A549 treated with RU486 at 1 μM for 4 hours (cell line): ENCODE measurements at places on chromosomes 16 and 17. TPM values are rescaled to one million over a fixed set of nuclear protein-coding genes. Genes with fewer than 3 reads are reported as not detected.

The UMOD gene
- not detected in 5 replicates for total RNA-seq

The EMP2 gene
- total RNA-seq: 17.1 to 24.8 TPM (median 23.1 TPM) in 5 replicates

The MPP2 gene
- total RNA-seq: 1.4 to 2.0 TPM (median 1.7 TPM) in 5 replicates

The MYO19 gene
- 53.1 to 62.3 TPM (median 58.0 TPM) in 5 replicates for total RNA-seq

The KRT25 gene
- not detected in 5 replicates for total RNA-seq

The SCNN1B gene
- total RNA-seq: 0.05 to 0.26 TPM (median 0.18 TPM) in 4 of 5 replicates, not detected in the other

The HOXB6 gene
- total RNA-seq: 4.0 to 6.9 TPM (median 5.4 TPM) in 5 replicates

The ALOX12B gene
- total RNA-seq: 0.61 to 1.6 TPM (median 1.4 TPM) in 5 replicates

The PDE6G gene
- total RNA-seq: 1.5 to 3.6 TPM (median 2.2 TPM) in 5 replicates

The NOL3 gene
- total RNA-seq: 42.7 to 56.6 TPM (median 54.5 TPM) in 5 replicates

The GP1BA gene
- total RNA-seq: not detected in 5 replicates

The CDH15 gene
- 0.10 TPM in 1 of 5 replicates, not detected in the others for total RNA-seq

The NPW gene
- total RNA-seq: 0.92 to 2.0 TPM (median 1.0 TPM) in 4 of 5 replicates, not detected in the other

The CHST6 gene
- 0.10 to 0.32 TPM (median 0.14 TPM) in 5 replicates for total RNA-seq

The CEP295NL gene
- 0.22 to 0.42 TPM (median 0.37 TPM) in 5 replicates for total RNA-seq

The DNAI2 gene
- total RNA-seq: 0.09 TPM in 1 of 5 replicates, not detected in the others

The FAM20A gene
- total RNA-seq: 0.08 TPM in 1 of 5 replicates, not detected in the others

The MYH2 gene
- total RNA-seq: not detected in 5 replicates

The CACNG5 gene
- 0.10 TPM in 1 of 5 replicates, not detected in the others for total RNA-seq

The CTRB2 gene
- not detected in 5 replicates for total RNA-seq

The SYT17 gene
- 9.8 to 13.7 TPM (median 10.9 TPM) in 5 replicates for total RNA-seq

The KRT17 gene
- 0.54 to 0.96 TPM (median 0.90 TPM) in 5 replicates for total RNA-seq

The GGA3 gene
- total RNA-seq: 22.7 to 29.3 TPM (median 27.7 TPM) in 5 replicates

The MPP3 gene
- total RNA-seq: 14.0 to 18.4 TPM (median 17.4 TPM) in 5 replicates

The GAN gene
- total RNA-seq: 2.3 to 3.0 TPM (median 2.6 TPM) in 5 replicates

The PIMREG gene
- 35.2 to 47.7 TPM (median 44.9 TPM) in 5 replicates for total RNA-seq

The ZDHHC1 gene
- total RNA-seq: 5.3 to 7.6 TPM (median 6.5 TPM) in 5 replicates

The GPRC5B gene
- 23.4 to 26.9 TPM (median 24.6 TPM) in 5 replicates for total RNA-seq

The KRTAP9-2 gene
- total RNA-seq: not detected in 5 replicates

The ZSCAN10 gene
- not detected in 5 replicates for total RNA-seq

The LHX1 gene
- 2.4 to 2.9 TPM (median 2.7 TPM) in 5 replicates for total RNA-seq

The KRTAP4-9 gene
- total RNA-seq: not detected in 5 replicates

The PTGES3L gene
- total RNA-seq: 0.70 to 1.6 TPM (median 1.1 TPM) in 5 replicates

The LGALS9 gene
- total RNA-seq: 0.54 to 1.8 TPM (median 1.5 TPM) in 5 replicates

The CLEC18B gene
- total RNA-seq: 0.09 to 0.31 TPM (median 0.11 TPM) in 5 replicates
